ENCODE measurements at places on chromosomes 7 and 10. TPM values are rescaled to one million over a fixed set of nuclear protein-coding genes. Genes with fewer than 3 reads are reported as not detected.

The PRXL2A gene
- 11.5 TPM for total RNA-seq

The C10orf105 gene
- total RNA-seq, result 0.61 TPM

The SLC39A12 gene
- total RNA-seq, result not detected

The PAOX gene
- 4.3 TPM for total RNA-seq

The ZNF485 gene
- total RNA-seq, result 5.1 TPM

The TMEM139 gene
- 0.89 TPM for total RNA-seq

The ADCY1 gene
- 3.1 TPM for total RNA-seq

The LIPN gene
- not detected for total RNA-seq

The KIF11 gene
- 76.2 TPM for total RNA-seq

The FAM3C gene
- total RNA-seq, result 27.6 TPM

The RGR gene
- total RNA-seq, result not detected

The WNT8B gene
- 0.27 TPM for total RNA-seq

The ELN gene
- not detected for total RNA-seq

The PPP3CB gene
- total RNA-seq, result 49.7 TPM

The PYROXD2 gene
- 8.6 TPM for total RNA-seq

The RADIL gene
- 0.14 TPM for total RNA-seq

The CPA4 gene
- not detected for total RNA-seq

The MARVELD1 gene
- total RNA-seq, result 5.4 TPM

The RPP38 gene
- 16.3 TPM for total RNA-seq

The FLNC gene
- not detected for total RNA-seq

The FAM221A gene
- total RNA-seq, result 3.6 TPM

The HOXA13 gene
- total RNA-seq, result not detected

The PRSS2 gene
- not detected for total RNA-seq

The COL26A1 gene
- total RNA-seq, result not detected

The SORCS1 gene
- not detected for total RNA-seq

The WASL gene
- total RNA-seq, result 6.8 TPM

The SLC18A2 gene
- 0.09 TPM for total RNA-seq

Measured in T-helper 2 cell treated with Interferon-gamma antibody and Interleukin-4, amounts not matched to agents 100 ng/mL and 5 ng/mL, for 36 hours (primary cell).